Left kidney (tissue), 8 donors: ENCODE measurements at places on chromosomes 2 and 18. TPM values are rescaled to one million over a fixed set of nuclear protein-coding genes. Genes with fewer than 3 reads are reported as not detected.

DNA sequence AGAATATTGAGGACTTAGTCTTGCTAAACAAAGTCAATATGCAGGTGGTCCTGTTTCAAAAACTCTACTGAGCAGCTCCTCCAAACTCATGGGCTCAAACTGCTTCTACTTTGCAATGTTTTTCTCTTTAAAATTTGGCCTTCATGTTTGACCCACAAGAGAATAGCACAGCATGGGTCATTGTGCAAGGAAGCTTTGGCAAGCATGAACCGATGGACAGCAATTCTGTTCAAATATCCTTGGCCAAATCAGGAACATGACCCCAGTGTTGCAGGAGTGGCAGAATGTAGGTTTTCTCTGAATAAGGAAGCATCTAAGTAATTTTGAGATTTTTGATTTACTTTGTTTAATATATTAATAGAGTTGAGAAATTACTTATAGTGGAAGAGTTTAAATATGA, 477.9 kb downstream of the KCNJ3 start:
- DNase-seq, result no peak

DNA sequence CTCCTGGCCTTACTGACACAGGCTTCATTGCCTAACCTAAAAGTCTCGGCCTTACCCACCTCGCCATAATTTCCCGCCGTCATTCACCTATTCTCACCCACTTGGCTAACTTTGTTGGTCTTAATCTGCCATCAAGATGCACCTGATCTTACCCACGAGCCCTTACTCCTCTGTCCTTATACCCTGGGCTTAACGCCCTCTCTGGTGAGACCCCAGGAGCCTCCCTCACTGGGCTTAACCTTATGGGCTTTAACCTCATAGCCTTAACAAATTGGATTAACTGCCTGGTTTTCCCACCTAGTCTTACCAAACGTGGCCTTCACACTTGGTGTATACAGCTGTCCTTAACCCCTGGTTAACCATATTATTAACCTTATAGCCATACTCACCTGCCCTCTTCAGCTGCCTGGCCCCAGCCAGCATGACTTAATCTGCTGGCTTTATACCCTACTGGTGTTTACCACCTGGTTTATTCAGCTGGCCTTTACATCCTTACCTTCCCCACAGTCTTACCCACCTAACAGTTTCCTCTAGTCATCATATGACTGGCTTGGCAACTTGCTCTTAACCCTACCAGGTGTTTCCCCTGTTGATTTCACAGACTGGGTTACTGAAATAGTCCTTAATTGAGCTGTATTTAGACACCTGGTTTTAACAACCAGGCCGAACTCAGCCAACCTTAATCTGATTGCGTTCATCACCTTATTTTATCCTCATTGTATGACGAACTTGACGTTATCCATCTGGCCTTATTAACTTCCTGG, 132.0 kb upstream of the ZSWIM2 start:
- no peak for DNase-seq

Gene EFEMP1
- 111 TPM for polyA plus RNA-seq

Gene PROKR1
- polyA plus RNA-seq, result 0.40 TPM

- DNase-seq, result no peak
Observed at GRCh38 chr2:60885683-60886082, 4.3 kb downstream of the REL start.

Gene PHOSPHO2
- polyA plus RNA-seq, result 21.7 TPM

- peak; percentile 83 for DNase-seq
Observed at GRCh38 chr2:126657636-126658318, 1.8 kb downstream of the GYPC start.

DNA sequence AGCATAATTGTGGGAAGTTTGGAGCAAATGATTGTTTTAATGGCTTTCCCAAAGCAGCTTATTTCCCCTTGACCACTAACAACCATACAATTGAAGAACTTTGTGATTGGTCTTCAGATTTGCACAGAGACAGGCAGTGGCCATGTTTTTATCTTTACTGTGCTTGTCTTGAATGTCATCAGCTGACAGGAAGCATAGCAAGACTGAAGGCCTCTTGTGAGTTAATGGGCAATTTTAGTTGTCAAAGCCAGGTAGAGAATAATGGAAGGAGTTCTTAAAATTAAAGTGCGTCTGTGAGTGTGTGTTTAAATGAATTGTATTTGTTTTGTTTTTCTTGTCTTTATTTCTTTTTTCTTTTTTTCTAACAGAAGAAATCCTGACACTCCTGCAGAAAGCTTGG, 809.9 kb downstream of the TSN start:
- no peak for DNase-seq

GRCh38 chr2:203951366-203951902, 14.9 kb downstream of the ICOS start:
- DNase-seq, result no peak

Gene IL18RAP
- polyA plus RNA-seq, result 0.27 TPM

Gene TSPYL6
- 0.13 TPM for polyA plus RNA-seq

Gene LYG2
- 1.0 TPM for polyA plus RNA-seq

GRCh38 chr2:68110102-68110501, 47.3 kb upstream of the C1D start:
- DNase-seq, result no peak

DNA sequence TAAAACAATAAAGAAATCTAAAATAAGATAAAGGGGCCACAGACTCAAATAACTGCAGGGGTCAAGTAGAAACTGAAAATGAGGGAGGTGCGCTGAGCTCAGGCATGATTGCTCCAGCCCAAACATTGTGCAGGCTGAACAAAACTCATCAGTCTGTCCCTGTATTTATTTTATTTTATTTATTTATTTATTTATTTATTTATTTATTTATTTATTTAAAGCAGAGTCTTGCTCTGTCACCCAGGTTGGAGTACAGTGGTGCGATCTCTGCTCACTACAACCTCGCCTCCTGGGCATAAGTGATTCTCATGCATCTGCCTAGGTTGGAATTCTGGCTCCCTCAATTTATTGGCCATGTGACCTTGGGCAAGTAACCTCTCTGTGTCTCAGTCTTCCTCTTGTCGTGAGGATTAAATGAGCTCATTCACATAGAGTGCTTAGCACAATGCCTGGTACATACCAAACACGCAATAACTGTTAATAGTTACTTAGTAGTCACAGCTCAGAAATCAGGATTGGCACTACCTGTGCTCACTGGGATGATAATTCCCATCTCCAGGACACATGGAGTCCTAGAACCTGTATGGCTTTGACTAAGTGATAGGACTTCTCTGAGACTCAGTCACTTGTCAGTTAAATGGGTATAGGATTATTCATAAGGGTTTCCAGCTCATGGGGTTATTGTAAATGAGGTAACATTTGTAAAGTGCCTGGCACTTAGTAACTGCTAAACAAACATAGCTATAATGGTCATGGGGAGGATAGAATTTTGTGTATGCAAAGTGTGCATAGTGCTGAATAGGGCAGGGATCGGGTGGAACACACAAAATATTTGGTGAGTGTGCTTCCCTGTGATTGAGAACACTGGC, 6.0 kb downstream of the SPEG start:
- no peak for DNase-seq

Gene IL36G
- polyA plus RNA-seq, result 0.67 TPM

DNA sequence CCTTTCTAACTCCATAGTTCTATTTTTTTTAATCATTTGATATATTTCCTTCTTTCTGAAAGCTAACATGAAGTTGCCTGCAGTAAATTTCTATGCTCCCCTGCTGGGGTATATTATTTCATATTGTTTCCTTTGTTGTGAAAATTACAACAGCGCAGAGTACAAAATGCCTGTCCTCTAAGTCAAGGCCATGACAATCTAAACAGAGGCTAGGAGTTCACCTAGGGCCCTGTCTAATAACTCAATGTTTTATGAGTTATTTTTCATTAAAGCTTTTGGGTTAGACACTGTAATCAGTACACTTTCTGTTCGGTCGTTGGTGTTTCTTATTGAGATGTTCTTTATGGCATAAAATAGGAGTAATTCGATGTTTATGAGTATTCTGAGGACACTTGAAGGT, 111.2 kb downstream of the OSR1 start:
- no peak for DNase-seq

Gene MTERF4
- polyA plus RNA-seq, result 74.1 TPM

DNA sequence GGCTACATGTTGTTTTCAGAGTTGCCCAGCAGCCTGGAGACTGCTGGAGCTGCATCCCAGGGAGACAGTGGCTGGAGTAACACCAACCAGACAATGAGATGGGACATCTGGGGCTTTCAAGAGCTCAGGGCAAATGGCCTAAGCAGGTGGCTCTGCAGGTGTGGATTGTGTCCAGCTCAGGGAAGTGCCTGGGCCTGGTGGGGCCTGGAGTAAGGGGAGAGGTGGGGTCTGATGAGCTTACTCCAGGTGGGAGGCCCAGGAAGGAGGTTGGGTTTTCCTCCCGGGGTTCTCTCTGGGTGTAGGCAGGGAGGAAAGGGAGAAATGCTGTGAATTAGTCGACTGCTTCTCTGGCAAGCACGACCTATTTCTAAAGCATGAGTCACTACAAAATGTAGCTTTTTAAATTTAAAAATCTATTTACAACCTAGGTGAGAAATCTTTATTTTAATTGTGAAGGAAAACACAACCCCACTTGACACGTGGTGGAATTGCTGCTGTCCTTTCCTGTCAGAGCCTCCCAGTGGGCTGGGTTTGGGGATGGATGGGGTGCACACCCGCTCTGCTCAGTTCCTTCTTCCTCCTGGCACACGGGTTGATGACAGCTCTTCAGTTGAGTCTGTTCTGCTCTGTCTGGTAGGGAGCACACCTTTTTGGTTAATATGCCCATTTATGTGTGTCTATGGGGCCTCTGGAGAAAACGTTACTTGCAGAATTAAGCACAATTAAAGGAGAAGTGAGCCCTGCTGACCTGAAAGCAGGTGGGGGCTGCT, 81.6 kb downstream of the SH3RF3 start:
- no peak for DNase-seq

Gene IL36RN
- 0.07 TPM for polyA plus RNA-seq

Gene ACMSD
- 43.9 TPM for polyA plus RNA-seq

DNA sequence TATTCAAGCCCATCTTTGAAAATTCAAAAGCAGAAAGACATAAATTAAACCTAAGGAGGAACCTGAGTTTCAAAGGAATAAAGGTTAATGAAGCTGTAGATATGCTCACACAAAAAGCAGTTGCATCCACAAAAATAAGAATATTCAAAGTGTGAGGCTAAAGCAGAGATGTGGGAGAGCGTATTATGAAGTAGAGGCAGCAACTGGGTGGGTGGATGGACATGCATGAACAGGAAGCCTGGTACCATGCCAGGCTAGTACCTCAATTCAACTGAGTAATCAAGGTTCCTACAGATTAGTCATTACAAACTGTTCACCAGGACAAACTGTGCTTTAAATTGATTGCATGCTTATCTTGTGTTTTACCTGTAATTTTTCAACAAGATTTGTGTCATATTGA, 330.0 kb upstream of the PKDCC start:
- DNase-seq, result no peak

DNA sequence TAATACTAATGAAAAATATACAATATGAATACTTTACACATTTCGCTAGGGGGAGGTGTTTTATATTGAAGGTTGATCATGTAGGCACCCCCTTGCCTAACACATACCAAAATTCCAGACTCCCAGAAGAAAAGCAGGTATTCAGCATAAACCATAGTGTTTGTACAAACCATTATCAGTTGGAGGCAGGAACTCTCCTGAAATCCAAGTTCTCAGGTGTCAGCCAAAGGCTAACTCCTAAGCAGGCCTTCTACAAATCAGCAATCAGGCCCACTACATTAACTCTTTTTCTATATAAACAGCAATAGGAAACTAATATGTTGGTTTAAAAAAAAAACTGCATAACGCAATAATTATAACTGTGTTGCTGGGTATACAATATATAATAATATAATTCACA, 44.5 kb downstream of the MAP3K2 start:
- DNase-seq, result no peak

GRCh38 chr2:3418766-3419404, 39.4 kb downstream of the TRAPPC12 start:
- DNase-seq, result no peak

Gene CDKL4
- 1.2 TPM for polyA plus RNA-seq

Gene DGUOK
- polyA plus RNA-seq, result 66.3 TPM

Gene LIPG
- 63.6 TPM for polyA plus RNA-seq

- DNase-seq, result no peak
Observed at GRCh38 chr18:76580288-76580962, 85.4 kb upstream of the ZNF516 start.

- DNase-seq, result no peak
Observed at GRCh38 chr2:123047186-123047585, 977.9 kb upstream of the CNTNAP5 start.

DNA sequence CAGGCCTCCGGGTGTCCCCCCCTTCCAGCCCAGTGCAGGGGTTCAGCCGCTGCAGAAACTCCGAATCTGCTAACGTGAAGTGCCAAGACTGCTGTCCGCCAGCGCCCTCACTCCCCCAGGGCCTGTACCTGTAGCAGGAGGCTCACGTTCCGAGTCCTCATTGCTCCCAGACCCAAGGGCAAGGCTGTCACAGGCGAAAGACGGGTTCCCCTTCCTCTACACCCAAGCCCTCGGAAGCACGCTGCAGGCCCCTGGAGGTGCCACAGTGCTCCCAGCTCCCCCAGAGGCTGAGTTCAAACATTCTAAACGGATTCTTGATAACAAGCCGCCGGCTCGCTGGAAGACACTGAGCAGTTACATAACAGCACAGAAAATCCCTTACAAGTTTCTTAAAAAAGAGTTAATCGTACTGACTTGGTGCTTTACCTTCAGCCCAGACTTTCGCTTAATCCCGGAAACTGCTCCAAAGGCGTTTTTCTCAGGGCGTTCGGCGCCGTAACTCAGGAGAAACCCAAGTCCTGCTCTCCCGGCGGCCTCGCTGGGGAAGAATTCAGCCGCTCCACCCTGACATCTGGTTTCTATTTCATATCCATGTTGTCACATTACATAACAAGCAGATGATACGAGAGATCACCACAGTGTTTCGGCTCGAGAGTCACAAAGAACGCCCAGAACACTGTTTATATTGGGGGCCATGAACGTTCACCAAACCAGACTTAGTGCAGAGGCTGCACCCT, 92.0 kb downstream of the HDAC4 start:
- no peak for DNase-seq

DNA sequence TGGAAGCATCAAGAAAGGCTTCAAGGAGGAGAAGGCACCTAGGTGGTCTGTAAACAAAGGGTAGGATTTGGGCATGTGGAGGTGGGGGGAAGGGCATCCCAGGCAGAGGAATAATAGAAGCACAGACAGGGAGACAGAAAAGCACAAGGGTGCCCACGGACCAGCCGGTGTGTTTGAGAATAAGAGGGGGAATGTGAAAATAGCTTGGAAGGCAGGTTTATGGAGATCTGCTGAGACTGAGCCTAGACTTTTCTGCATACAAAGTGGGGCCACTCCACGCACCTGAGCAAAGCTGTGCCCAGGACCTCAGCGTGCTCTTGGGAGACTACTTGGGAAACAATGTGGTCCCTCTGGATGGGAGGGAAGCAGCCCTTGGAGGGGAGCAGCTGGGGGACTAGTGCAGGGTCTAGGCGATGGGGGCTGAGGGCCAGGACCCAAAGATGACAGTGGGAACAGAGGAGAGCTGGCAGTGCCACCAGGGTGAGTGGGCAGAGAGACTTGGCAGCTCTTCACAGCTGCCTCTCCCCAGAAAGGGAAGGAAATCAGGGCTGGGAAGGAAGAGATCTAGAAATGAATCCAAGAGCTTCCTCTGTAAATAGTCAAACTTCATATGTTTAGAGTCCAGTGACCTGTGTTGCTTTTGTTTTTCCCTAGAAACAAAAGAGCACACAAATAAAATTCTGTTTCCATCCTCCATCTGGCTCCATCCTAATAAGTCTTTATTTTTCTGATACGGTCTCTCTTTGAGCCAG, 110.7 kb upstream of the SMAD7 start:
- no peak for DNase-seq

Gene DLX1
- 0.43 TPM for polyA plus RNA-seq
